ENCODE measurements at places on chromosomes 6 and 20.
A peak's percentile ranks its signal among the peaks of the same experiment; 100 is the strongest.

DNA sequence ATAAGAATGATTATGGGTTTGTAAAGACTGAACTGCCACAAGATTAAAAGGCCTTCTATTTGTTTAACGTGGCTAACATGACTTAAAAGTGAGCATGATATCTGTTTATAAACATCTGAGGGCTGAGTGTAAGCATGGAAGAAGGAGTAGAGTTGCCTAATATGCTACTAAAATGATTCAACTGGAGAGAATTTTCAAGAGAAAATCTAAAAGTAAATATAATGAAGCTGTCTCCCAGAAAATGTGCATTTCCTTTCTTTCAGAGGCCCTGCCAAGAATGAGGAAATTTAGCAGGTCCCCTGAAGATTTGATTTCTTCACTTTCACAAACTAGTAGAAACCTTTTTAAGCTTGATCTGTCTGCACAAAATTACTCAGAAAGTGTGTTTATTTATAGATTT lies 4.2 kb upstream of the EYA4 start:
- no peak for DNase-seq

DNA sequence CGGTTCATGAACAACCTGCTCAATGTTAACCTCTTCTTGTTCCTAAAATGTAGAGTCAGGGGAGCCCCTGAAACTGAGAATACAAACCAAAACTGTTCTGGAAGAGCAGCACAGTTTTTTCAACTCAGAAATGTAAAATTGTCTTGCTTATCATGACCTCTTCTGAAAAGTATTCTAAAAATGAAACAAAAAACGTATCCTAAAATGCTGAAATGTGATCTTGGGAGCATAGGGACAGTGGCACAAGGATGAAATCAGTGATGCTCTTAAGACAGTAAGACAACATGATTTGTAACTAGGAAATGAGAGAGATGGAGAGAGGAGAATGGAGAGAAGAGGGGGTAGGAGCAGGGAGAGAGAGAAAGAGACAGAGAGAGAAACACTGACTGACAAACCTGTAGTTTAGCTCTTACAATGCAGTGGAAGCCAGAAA lies 27.5 kb downstream of the NCOA7 start:
- DNase-seq, result no peak

- DNase-seq, result no peak
These were observed 16.0 kb upstream of the TRIM38 start for GRCh38 chr6:25946631-25947030.

- DNase-seq, result peak; percentile 21
These were observed 78.8 kb downstream of the CDS2 start for GRCh38 chr20:5205348-5206210.

GRCh38 chr20:54204063-54204462 lies 3.8 kb upstream of the PFDN4 start:
- no peak for DNase-seq

- no peak for DNase-seq
These were observed 6.5 kb upstream of the ZSCAN9 start for GRCh38 chr6:28218312-28219248.

DNA sequence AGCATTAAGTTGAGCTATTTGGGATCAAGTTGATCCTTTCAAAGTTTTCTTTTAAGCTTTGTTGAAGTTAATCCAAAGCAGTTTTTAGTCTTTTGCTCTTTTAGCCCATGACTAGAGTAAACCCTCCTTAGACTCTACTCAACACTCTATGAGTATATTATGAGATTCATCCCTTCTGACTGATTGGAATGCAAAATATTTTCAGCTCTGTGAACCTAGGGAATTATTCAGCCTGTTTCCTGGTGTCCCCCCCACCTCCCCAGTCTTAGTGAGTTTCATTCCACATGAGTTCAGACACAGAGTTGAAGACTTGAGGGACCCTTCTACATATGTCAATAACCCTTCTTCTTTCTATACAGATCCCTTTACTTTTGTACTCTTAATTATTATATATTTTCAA lies 413.7 kb downstream of the RFPL4B start:
- DNase-seq, result no peak

- no peak for DNase-seq
These were observed 27.5 kb downstream of the DAAM2 start for GRCh38 chr6:39819676-39820075.

DNA sequence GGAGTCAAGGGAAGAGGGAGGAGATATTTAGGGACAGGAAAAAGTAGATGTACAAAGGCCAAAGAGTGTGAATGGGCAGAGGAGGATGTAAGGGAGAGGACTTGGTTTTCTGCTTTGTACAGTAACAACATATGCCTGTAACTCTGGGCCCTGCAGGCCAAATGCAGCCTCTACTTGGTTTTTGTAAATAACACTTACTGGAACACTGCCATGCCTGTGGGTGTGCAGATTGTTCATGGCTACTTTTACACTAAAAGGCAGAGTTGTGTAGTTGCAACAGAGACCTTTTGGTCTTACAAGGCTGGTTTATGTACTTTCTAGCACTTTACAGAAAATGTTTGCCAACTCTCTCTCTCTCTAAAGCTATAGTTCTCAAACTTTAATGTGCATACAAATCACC lies 157.1 kb downstream of the PHACTR1 start:
- no peak for DNase-seq

- no peak for DNase-seq
These were observed 106.2 kb upstream of the DTNBP1 start for GRCh38 chr6:15768999-15769398.

DNA sequence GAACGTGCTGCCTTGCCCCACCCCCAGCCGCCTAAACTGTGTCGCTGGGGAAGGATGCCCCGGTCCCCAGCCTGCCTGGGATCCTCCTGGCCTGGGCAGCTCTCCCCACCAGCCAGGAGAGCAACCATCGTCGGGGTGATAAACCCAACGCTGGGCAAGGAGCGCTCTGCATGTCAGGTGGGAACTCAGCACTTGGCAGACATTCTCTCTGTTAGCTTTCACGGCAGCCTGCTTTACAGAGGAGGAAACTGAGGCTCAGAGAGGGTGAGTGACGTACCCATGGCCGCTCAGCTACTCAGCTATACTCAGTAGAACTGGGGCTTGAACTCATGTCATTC lies 37.9 kb downstream of the RBM38 start:
- DNase-seq, result no peak

DNA sequence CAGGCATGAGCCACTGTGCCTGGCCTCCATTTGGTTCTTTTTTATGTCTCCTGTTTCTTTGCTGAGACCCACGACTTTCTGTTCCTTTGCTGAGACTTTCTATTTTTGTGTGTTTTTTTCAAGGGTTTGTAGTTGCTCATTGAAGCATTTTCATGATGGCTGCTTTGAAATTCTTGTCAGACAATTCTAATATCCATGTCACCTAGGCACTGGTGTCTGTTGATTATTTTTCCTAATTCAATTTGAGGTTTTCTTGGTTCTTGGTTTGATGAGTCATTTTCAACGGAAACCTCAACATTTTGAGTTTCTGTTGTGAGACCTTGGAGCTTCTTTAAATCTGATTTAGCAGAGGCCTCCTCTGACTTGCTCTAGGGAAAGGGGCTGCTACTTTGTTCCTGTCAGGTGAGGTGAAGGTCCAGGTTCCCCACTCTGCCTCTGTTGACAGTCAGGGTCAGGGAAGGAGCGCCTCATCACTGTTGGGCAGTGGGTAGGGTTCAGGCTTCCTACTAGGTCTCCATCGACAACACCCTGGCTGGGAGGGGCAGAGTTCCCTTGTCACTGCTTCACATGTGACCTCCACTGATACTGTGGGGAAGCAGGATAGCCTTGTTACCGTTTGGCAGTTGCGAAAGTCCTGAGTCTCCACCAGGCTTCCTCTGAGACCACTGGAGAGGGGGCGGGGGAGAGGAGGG lies 67.2 kb upstream of the RNF24 start:
- no peak for DNase-seq

- no peak for DNase-seq
These were observed 7.9 kb downstream of the MYLK2 start for GRCh38 chr20:31827059-31827458.

DNA sequence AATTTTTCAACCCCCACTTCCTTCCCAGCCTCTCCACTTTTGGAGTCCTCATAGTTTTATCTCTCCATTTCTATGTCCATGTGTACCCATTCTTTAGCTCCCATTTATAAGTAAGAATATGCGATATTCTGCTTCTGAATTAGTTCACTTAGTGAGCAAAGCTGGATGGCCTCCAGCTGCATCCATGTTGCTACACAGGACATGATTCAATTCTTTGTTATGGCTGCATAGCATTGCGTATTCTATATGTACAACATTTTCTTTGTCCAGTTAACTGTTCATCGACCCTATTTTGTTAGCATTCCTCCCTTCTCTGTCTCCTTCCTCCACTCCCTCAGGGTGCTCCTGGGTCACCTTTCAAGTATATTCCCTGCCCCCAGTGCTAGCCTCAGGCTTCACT lies 210.0 kb upstream of the SSTR4 start:
- no peak for DNase-seq

DNA sequence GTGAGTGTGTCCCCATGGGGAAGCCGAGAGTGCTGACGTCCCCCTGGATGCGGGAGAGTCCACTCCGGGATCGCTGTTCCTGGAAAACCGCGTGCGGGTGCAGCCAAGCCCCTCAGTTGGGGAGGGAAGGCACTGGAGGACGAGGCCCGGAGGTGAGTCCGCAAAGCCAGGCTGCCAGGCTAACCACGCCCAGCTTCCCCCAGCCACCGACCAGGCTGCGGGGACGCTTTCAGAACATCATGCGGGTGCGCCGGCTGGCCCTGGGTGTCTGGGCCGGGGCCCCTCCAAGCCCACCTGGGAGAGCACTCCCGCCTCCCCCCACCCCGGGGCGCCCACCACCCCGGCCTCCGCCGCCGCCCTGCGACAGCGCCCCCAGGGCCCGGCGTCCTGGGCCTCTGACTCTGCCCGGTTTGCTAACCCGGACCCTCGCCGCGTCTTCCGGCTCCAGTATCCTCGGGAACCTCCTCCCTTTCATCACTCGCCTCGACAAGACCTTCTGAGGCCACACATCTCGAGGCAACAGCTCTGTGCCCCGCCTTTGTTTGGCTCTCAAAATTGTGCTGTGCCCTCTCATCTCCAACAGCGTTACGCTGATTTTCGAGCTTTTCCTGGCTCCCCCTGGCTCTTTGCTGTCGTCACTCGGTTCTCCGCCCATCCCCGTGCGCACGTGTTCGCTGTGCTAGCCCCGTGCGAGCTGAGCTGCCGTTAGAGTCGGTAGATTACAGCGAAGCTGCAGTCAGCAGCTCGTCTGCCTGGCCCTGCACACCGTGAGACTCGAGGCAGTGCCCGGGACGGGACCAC lies 47.1 kb upstream of the ENTPD6 start:
- peak; percentile 35 for DNase-seq

- no peak for DNase-seq
These were observed 3.0 kb downstream of the THBD start for GRCh38 chr20:23046431-23046830.

DNA sequence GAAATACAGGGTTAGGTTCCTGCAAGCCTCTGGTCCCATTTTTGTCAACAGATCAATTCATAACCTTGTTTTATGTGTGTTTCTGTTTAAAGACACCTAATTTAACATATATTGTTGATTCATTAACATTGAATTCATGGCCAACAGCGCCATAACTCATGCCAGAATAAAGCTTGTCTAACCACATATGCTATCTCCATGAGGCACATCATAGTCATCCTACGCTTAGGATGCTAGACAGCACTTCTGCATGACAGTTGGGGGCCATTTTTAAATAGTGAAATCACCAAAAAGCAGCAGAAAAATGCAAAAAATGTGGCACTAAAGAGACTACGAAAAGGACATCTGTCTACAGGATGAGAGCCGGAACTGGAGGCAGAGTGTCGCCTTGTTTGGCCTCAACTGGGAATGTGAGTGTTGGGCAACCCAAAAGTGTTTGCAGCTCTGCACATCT lies 37.9 kb downstream of the TRAM2 start:
- no peak for DNase-seq

- no peak for DNase-seq
These were observed 384.2 kb downstream of the PRKN start for GRCh38 chr6:162343198-162343935.

- DNase-seq, result no peak
These were observed 120.4 kb downstream of the PHACTR3 start for GRCh38 chr20:59724457-59725366.

DNA sequence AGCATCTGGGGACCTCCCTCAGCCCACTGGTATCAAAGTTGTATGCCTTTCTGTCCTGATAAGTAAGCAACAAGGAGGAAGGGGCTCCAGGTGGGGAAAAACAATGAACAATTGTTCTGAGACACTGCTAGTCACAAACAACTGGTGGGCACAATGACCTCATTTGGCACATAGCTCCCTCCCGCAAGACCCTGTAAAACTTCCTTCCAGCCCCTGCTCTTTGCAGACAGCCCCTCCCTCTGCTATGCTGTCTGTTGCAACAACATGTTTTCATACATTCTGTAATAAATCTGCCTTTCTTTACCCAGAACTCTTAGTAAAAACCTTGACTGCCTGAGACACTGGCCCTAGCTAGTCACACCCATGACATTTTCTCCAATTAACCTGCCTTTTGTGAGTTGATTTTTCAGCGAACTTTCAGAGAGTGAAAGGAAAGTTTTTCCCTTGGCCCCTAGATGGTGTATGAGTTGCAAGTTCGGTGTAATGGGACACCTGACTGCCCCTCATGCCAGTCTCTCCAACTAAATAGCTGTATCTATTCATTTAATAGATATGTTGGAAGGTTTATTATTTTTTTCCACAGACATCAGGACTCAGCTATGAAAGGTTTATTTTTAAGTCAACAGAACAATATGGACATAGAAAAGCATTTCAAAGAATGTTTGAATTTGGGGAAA lies 142.3 kb upstream of the SLC22A16 start:
- DNase-seq, result no peak

DNA sequence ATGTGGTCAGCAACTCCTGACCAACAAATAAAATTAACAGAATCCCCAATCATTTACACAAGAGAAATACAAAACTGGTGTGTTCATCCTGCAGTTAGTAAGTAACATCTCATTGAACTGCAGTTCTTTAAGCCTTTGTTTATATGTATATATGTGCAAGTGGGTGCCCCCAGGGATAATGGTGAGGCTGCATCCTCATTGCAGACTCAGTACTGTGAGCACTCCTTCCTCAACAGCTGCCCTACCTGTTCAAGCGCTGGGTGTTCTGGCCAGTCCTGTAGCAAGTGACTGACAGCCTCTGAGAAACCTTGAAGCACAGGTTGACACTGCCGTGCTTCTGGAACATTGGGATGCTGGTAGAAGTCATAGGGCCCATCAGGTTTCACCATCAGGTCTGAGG lies 49.8 kb upstream of the LYRM2 start:
- no peak for DNase-seq

- no peak for DNase-seq
These were observed 3.7 kb downstream of the POU3F2 start for GRCh38 chr6:98838032-98838431.

DNA sequence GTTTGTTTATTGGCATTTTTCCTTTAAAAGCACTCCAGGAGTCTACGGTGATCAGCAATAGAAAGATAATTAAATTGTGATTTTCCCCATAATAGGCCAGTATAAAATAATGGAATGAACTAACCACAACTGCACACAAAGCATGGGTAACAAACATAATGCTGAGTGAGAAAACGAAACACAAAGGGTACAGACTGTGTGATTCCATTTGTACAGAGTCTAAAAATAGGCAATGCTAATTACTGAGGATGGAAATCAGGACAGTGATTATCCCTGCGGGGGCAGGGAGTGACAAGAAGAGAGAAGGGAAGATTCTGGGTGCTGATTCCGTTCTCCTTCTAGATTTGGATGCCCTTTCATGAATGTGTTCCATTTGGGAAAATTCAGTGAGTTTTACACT lies 478.1 kb downstream of the PREX1 start:
- DNase-seq, result no peak

All from activated CD8-positive, alpha-beta memory T cell treated with anti-CD3 and anti-CD28 coated beads for 1 hour (primary cell).